Muscle of back (tissue), 13 donors: ENCODE measurements at places on chromosomes 2 and 18.

GRCh38 chr2:126849991-126850535 lies 48.6 kb upstream of the TEX51 start:
- DNase-seq = no peak

GRCh38 chr18:56358608-56359280 lies 279.6 kb downstream of the TXNL1 start:
- no peak for DNase-seq

- no peak for DNase-seq
These were observed 412.3 kb upstream of the ETAA1 start for GRCh38 chr2:66984864-66985263.

GRCh38 chr2:232439758-232440135 lies 16.2 kb upstream of the ALPI start:
- no peak for DNase-seq

- DNase-seq = no peak
These were observed 109.9 kb downstream of the GAREM1 start for GRCh38 chr18:32360682-32361345.
